ENCODE measurements at places on chromosomes 3 and 15.

DNA sequence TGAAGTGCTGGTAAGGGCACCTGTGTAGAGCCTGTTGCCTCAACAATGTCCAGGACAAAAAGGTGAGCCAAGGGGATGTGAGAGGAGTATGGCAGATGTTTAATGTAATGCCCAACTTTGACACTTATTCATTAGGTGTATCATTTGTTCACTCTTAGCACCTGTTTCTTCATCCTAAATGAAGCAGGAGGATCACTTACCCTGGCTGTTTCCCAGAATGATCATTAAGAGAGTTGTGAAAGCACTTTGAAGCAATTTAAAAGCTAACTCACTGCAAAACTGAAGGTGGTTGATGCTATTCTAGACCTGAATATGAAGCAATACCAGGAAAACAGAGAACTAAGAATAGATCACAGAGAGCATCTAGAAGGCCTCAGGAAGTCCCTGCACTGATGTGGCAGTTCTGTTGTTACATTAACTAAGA is 3.4 kb upstream of the HHLA2 start:
- DNase-seq = no peak

DNA sequence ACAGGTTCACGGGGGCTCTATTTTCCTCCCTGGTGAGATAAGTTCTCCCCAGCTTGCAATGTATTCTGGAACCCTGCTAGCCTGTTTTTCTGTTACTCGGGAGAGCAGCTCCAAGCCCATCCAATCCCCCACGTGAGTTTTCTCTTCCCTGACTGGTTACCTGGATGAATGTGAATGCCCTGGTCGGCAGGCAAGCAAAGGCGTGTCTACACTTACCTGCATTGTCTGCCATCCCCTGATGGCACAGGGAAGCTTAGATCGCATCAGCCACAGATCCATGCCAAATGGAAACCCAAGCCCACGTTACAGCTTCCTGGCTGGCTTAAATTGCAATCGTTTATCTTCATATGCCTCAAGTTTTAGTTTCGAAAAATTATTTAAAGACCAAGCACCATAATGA is 149.9 kb downstream of the FOXP1 start:
- no peak for DNase-seq

- DNase-seq = no peak
Measured at GRCh38 chr15:26261966-26262365, 398.8 kb upstream of the ATP10A start.

DNA sequence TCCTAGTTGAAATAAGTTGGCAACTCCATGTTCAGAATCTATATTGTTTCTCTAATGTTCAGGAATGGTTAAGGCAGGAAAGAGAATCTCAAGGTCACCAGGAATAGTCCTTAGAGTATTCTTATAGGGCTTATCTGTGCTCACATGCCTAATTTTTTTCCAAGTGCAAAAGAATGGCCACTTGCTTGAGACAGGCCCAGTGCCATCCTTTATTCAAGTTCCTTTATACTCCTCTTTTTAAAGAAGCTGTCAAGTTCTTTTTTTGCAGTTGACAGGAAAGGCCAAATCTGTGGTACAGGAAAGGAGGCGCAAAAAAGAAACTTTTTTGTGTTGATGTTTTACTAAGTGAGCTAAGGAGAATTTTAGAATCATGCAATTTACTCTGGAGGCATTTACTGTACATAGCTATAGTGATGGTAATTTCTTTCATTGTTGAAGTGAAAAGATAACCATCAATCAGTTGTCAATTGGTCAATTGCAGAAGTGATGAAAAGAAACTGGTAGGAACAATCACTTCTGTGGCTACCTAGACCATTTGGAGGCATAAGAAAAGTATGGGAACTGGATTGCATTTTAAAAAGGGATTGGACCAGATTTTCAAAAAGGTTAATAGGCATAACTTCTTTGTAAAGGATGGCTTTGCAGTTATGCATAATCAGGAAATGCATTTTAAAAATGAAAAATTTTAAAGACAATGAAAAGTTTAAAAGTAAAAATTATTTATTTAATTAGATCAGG is 102.5 kb upstream of the SOX2 start:
- DNase-seq = no peak

DNA sequence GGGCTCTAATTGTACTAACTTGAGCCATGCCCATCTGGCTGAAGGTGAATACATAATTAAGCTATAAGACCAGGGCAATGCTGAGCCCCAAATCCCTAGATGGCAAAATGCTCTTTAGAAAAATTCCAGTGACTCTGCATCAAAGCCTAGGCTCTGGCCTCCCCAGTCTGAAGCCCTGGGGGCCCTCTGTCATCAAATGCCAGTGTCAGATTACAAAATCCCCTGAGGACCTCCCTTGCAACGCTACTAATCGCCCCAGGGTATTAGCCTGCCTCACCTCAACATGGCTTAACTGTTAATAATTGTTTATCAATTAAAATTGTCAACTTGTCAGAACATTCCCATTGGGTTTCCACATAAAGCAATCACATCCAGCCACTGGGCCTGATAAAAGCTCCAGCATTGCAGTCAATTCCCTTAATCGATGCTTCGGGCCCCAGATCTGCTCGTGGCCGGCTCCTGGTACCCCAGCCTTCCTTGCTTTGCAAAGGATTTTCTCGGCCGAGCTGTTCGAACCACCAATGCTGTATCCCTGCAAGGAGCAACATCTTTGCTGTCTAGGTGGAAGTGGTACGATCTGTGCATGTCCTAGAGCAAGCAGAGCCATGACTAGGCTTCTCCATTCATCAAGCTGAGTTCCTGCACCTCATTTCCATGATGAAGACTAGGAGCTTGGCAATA is 151.7 kb downstream of the MEGF11 start:
- no peak for DNase-seq

- DNase-seq = no peak
Measured at GRCh38 chr3:158845765-158846350, 44.0 kb downstream of the MFSD1 start.

DNA sequence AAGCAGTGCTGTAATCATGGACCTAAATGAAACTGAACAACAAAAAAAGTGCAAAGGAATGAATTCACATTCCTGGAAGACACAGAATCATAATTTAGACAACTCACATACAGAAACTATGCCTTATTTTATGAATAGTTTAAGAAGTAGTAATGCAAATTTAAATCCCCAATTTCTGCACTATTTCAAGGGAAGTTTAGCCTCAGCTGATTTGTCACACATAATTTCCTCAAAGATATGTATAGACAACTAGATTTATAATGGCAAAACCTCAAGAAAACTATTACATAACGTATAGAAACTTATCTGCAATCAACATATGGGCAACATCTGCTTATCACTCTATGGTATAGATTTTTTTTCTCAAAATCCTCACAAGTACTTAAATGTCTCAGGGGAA is 7.8 kb upstream of the PTX3 start:
- no peak for DNase-seq

GRCh38 chr3:149417174-149417573 is 39.7 kb upstream of the TM4SF1 start:
- DNase-seq = no peak

DNA sequence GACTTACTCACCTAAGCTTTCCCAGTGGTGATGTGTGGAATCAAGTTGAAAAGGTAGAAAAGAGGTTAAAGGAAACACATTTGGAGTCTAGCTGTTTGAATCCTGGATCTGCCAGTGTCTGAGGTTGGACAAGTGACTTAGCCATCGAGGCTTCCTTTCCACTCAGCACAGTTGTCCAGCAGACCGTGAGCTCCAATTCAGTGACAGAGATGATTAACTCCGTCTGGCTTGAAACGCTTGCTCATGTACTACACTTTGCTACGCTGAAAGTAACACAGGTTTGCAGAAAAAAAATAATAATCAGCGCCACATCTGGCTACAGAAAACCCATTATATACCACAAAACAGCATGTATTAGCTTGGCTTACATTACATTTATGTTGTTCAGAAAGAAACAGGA is 364.9 kb upstream of the MCTP2 start:
- DNase-seq = no peak

GRCh38 chr3:3237979-3238378 is 58.5 kb upstream of the CRBN start:
- no peak for DNase-seq

DNA sequence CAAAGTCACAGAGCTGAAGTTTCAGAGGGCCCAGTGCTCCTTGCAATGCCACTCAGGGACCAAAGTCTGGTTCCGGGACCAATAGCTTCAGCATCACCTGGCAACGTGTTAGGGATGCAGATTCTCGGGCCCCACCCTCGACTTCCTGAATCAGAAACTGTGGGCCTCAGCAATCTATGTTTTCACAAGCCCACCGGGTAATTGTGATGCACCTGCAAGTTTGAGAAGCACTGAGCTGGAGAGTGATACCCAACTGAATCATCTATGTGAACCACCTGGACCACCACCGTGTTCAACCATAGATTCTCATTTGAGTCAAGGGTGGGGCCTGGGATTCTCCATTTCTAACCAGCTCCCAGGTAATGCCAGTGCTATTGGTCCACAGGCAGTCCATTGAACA is 55.7 kb downstream of the CORO2B start:
- DNase-seq = no peak

GRCh38 chr15:95162069-95162468 is 930.7 kb downstream of the MCTP2 start:
- no peak for DNase-seq

DNA sequence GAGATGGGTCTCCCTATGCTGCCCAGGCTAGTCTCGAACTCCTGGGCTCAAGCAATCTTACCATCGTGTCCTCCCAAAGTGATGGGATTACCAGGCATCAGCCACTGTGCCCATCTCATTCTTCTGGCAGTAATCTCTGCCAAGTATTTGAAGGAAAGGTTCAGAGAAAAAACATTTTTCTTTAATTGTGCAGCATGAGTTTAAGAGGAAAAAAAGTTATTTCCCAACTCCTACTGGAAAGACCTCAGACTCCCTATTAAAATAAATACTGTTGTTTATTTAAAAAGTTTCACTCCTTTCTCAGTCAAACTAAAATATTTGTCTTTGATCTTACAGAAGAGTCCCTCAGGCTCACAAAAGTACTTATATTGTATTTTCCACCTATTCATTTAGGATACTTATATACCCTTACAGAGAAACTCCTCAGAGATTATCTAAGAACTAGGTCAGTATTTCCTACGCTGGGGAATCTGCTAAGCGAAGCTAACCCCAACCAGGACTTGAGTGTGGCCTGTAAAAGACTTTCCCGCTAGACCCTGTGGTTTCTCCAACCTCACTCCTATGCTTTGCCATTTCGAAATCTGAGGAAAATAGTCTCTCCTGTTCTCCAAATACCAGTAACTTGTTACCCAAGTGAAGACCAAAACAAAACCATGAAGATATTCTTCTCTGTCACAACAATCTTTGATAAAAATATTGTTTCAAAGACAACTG is 28.7 kb downstream of the WWTR1 start:
- no peak for DNase-seq

GRCh38 chr15:75038231-75038630 is 14.8 kb downstream of the PPCDC start:
- no peak for DNase-seq

DNA sequence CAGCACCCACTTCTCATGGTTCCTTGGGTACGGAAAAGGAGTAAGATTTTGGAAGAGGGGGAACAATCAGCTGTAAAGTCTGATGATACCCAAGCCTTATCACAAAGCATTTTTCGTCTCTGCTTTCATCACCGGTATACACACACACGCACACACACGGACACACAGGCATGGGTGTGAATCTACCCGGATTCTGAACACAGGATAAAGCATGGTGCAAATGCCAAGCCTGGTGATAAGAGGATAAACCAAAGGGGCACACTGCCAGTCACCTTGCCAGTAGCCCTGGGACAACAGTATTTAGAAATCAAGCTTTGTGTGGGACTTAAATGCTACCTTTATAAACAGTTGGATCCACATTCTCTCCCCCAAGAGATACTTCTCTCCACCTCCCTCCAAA is 22.2 kb downstream of the FAM174B start:
- no peak for DNase-seq

- DNase-seq = no peak
Measured at GRCh38 chr3:71703797-71704196, 21.4 kb downstream of the EIF4E3 start.

DNA sequence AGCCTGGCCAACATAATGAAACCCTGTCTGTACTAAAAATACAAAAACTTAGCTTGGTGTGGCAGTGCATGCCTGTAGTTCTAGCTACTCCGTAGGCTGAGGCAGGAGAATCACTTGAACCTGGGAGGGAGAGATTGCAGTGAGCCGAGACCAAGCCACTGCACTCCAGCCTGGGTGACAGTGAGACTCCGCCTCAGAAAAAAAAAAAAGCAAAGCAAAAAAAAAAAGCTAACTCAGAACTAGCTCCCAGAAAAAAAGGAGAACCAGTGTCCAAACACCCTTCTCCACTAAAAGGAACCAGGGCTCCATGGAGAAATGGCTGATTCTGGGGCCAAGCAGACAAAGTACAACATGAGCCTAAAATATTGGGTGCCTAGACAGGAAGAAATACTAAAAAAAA is 16.7 kb upstream of the CRTC3 start:
- no peak for DNase-seq

- DNase-seq = no peak
Measured at GRCh38 chr15:40940296-40940801, 11.2 kb downstream of the DLL4 start.

DNA sequence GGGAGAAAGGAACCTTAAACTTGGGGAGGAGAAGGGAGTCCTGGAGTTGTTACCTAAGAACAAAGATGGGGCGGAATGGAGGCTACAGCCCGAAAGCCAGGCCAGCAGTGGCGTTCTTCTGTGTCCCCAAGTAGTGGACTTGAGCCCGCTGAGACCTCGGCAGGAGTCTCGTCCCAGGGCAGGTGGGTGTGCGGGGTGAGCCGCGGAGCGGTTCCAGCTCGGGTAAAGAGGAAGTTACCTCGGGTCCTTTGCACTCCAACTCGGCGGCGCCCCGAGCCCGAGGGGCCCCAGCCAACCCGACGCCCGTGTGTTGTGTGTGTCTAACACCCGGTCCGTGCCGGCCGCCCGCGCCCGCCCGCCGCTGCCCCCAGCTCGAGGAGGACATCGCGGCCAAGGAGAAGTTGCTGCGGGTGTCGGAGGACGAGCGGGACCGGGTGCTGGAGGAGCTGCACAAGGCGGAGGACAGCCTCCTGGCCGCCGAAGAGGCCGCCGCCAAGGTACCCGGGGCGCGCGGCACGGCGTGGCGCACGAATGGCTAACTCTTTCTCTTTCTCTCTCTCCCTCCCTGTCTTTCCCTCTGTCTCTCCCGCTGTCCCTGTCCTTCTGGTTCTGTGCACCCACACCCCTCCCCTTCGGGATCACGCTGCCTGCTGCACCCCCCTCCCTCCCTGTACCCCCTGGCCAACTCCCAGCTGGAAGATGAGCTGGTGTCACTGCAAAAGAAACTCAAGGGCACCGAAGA is 959 bp downstream of the TPM1 start:
- no peak for DNase-seq

Measured in stimulated activated CD4-positive, alpha-beta T cell treated with anti-CD3 and anti-CD28 coated beads, Interleukin-4, amount 100 ng/mL, for 48 hours (primary cell).